ENCODE measurements at places on chromosomes 1 and 21.

DNA sequence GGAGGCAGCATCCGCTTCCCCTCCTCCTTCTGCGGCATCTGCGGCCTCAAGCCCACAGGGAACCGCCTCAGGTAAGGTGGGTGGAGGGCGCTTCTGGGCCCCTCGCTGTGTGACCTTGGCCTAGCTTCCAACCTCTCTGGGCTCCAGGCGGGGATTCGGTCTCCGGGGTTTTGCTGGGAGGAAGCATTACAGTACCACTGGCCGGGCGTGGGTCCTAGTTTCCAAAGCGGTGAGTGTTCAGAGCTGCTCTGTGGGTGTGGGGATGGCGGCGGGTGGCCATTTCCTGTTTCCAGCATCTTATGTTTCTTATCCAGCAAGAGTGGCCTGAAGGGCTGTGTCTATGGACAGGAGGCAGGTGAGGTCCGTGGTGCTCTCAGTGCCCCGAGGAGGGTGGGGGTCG, 11.6 kb downstream of the FAAH start:
- no peak for DNase-seq

GRCh38 chr1:107213225-107213624, 72.4 kb downstream of the NTNG1 start:
- DNase-seq, result no peak

- DNase-seq, result no peak
These were observed at the start of gene ARHGEF16 for GRCh38 chr1:3453891-3454810. Gene ARHGEF16 (plus strand): TSS chr1:3454665. CDS start chr1:3463085, 8,420 bp downstream.

DNA sequence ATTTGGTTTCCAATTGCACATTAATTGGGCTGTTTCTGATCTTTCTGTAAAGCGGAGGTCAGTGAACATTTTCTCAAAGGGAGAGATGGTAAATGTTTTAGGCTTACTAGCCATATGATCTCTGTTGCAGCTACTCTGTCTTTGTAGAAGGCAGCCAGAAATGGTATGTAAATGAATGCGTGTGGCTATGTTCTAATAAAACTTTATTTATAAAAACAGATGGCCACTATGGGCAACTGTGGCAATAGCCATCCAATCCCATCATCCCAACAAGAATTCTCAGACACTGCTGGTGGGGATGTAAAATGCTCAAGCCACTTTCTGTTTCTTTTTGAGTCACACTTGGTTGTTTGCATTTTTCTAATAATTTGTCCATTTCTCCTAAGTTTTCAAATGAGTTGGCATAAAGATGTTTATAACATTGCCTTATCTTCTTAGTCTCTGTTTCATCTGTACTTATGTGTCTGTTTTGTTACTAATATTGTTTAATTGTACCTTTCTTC, 448.8 kb upstream of the VAMP3 start:
- DNase-seq, result no peak

DNA sequence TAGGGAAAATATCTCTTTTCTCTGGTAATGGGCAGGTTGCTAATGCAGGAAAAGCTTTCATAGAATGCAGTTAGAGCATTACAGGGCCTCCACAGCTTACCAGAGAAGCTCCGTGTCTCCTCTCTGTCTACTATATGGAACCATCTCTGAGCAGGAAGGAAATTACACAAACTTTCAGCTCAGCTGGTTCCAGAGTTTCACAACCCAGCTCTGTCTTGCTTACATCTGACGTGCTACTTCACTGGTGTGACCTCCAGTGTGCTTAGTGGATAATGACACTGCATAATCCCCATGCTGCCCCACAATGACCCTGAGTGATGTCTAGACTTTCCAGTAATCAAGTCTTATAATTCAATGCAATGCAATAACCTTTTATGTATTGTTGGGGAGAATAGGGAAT, 4.3 kb upstream of the FGGY start:
- DNase-seq, result no peak

GRCh38 chr1:173862769-173863223, 5.0 kb downstream of the GAS5 start:
- DNase-seq, result no peak

- no peak for DNase-seq
These were observed 14.9 kb downstream of the MAPKAPK2 start for GRCh38 chr1:206699626-206700025.

GRCh38 chr1:212820969-212821368, 26.5 kb downstream of the SPATA45 start:
- no peak for DNase-seq

DNA sequence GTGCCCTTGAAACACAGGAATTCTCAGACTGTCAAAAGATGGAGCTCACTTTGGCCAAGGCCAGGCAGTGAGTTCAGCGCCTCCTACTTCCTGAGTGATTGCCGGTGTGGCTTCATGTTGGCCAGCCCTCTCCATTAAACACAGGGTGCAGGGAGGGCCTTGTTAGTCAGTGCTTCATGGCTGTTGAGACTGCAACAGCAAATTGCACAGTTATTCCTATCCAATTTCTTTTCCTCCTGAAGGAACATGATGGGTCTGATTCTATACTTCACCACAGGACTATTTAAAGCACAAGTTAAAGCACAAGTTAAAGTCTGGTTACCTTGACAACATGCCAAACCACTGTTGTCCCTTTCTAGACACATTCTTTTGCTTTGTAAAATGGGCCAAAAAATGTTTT, 156.6 kb downstream of the SIPA1L2 start:
- DNase-seq, result no peak

DNA sequence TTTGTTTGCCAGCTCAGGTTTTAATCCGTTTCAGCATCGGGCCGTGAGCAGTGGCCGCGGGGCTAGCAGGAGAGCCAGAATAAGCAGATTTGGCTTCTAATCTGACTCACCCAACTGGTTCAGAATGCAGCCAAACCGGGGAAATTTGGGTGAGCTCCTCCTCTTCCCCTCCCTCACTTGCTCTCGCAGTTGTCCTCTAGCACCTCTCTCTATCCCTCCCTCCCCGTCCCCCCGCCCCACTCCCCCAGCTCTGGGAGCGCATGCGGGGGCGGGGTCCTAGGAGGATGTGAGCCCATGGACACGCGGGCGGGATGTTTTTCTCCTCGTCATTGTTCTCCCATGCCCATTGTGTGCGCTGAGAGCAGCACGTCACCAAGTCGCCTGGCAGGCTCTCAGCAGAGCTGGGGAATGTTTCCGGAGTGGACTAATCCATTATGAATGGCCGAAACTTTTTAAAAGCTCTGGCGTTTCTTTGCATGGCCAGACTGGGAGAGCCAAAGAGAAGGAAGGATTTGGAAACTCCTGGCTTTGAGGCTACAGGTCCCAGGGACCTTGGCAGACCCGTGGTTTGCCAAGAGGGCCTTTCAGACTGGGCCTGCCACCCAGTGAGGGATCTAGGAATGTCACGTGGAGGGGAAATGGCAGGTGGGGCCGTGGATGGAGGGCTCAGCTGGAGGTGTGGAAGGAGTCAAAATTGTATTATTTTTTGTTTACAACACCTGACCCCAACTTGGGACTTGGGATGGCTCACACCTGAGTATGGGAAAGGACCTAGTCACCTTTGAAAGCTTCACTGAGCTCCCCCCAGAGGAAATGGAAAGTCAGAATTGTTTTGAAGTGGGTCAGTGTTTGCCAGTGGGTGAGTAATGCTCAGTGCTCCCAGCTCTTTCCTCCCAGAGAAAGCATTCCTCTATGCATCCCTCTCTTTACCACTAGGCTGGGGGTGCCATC, 39.2 kb downstream of the CDK18 start:
- DNase-seq, result no peak

GRCh38 chr1:19000065-19000464, 43.6 kb upstream of the IFFO2 start:
- no peak for DNase-seq

DNA sequence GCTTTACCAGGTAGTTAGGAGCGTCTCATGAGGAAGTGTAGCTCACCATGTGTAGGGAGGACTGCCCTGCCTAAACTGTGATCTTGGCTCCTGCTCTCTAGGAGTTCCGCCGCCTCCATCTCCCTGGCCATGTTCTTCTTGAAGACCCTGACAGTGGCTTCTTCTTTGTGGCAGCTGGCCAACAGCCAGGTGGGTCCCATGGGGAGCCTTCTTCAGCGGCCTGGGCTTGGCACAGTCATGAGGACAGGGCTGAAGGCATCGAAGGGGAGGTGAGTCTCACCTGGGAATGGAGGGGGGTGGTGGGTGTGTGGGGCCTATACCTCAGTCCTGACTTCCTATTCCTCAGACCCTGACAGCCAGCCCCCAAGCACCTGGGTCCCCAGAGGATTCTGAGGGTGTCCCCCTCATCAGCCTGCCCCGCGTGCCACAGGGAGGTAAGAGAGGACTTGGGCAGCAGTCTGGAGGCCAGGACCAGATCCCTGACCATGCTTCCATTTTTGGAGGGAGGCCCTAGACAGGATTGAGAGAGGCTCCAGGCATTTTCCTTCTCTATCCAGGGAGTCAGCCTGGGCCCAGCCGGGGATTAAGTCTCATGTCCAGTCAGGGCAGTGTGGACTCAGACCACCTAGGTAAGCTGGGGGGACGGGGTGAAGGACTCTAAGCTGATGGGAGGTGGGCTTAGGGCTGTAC, 21.4 kb downstream of the HYI start:
- DNase-seq, result no peak

GRCh38 chr1:192277635-192278034, 39.2 kb upstream of the RGS21 start:
- no peak for DNase-seq

GRCh38 chr1:202935844-202936243, 8.8 kb upstream of the KLHL12 start:
- no peak for DNase-seq

GRCh38 chr1:145711213-145711651, 4.1 kb upstream of the PDZK1 start:
- DNase-seq, result no peak

GRCh38 chr1:240888039-240888786, 276.3 kb upstream of the GREM2 start:
- no peak for DNase-seq

DNA sequence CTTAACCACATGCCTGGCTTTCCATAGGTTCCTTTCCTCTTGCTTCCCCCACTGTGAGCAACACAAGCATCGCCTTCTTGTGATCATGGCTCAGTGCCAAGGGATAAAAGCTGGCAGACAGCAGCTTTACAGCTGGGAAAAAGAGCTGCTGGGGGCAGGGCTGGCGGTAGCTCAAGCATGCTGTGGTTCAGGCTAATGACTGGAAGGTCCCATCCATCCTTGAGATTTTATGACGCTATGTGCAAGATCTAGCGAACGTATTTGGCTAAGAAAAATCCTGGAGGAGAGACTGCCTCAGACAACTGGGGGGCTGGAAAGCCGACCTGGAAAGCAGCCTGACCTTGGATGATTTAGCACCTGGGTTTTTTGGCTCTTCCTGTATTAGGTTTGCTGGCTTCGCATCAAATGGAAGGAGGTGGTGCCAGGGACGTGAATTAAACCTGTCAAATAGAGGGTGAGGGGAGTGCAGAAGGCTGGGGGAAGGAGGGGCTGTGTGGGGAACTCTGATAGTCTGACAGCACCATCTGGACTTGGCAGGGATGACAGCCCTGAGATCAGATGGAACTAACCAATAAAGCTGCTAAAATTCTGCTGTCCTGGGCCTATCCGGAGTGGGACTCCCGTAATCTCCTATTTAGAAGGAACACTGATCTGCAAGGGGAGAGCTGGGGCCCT, 34.8 kb downstream of the ZMYND12 start:
- DNase-seq, result no peak

- DNase-seq, result no peak
These were observed 119.3 kb downstream of the NPHP4 start for GRCh38 chr1:5872886-5873285.

GRCh38 chr1:53127546-53127945, 14.9 kb downstream of the SLC1A7 start:
- no peak for DNase-seq

GRCh38 chr1:6141592-6141991, 38.5 kb downstream of the CHD5 start:
- DNase-seq, result no peak

DNA sequence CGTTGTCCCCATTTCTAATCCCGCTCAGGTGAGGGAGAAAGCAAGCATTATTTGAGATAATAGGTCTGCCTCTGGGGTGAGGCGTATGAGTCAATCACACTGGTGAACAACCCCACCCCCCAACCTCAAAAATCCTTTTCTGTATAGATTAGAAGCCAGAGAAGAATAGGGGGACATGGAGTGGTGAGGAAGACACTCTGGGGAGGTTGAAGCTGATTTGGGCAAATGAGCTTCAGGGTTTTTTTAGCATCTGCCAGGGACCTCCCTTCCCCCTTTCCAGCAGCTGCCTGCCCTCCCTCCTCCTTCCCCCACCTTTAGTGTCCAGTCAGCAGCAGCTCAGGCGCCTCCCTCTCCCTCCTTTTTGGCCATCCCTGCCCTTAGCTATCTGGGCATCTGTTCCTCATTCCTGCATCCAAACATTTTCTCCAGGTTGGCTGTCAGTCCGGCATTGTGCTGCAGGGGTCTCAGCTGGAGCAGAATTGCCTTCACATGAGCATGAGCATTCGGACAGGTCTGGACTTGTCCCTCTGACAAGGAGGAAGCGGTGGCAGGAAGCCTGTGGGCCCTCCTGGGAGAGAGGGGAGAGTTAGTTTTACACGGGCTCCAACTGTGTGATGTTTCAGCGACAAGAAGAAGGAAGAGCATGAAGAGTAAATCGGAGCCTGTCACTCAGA, 30.8 kb upstream of the PTGFRN start:
- DNase-seq, result no peak

DNA sequence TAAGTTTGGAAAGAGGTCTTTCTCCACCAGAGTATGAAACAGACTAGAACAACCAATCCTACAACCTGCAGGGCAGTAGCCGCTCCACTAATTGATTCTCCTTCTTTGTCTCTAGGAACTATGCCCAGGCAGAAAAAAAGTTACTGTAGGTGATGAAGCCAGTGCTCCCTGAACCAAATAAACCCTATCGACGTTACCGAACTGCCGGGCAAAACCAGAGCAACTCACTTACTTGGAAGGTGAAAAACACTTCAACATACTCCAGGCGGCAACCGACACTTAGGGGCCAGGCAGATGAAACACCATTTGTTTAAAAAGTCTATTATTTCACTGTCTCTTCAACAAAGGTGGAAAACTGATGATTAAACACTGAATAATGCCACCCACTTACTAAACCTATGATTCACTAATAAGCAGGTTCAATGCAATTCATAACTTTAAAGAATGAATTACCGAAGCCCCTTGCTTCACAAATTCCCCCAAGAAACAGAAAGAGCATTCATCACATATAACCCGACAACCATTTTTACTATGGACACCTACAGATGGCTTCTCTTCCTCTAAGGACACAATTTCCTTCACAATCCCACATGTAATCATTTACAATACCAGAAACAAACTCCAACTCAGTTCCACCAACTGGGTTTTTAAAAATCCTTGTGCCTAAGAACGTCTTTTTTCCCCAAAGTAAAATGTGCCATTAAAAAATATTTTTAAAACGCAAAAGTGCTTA, 1.6 kb downstream of the NRIP1 start:
- DNase-seq, result no peak

DNA sequence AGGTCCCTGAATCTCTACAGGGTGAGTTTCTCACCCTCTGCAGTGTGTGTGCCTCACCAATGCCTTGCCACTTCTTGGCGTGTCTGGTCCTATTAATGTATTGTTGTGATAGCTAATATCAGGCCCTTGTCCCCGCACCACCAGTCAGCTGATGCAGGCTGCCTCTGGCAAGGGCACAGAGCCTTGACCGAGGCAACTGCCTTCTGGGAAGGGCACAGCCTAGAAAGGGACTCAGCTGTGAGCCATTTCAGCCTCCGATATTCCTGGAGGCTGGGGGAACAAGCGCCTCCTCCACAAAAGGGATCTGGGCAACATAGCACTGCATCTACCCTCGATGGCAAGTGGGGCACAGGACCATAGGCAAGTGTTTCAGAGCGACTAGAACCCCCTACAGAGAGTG, 27.0 kb downstream of the IL10RB start:
- DNase-seq, result no peak
